ENCODE measurements at places on chromosomes 4 and X. TPM values are rescaled to one million over a fixed set of nuclear protein-coding genes. Genes with fewer than 3 reads are reported as not detected.

GRCh38 chrX:24862343-24862742 is 153.4 kb downstream of the ARX start:
- DNase-seq: peak; percentile 25

- no peak for DNase-seq
Observed at GRCh38 chr4:152946446-152946845, 10.3 kb downstream of the FHDC1 start.

DNA sequence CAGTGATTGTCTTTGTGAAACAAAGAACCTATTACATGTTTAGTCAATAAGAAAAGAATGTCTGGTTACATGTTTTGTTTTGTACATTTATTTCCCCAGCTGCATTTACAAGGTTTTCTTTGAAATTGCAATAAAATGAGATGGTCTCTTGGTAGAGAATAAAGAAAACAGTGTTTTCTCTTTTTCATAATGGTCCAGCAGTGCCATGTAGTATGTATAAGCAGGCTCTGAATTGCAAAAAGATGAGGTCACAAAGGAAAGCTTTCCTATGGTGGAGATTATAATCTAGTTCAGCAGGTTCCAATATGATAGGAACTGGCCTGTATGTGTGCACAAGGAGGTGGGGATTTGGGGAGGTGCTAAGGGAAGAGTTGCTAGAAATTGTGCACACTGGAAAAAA is 1417.3 kb downstream of the STIM2 start:
- no peak for DNase-seq

ARAP2 gene
- 0.11 TPM for polyA plus RNA-seq

DNA sequence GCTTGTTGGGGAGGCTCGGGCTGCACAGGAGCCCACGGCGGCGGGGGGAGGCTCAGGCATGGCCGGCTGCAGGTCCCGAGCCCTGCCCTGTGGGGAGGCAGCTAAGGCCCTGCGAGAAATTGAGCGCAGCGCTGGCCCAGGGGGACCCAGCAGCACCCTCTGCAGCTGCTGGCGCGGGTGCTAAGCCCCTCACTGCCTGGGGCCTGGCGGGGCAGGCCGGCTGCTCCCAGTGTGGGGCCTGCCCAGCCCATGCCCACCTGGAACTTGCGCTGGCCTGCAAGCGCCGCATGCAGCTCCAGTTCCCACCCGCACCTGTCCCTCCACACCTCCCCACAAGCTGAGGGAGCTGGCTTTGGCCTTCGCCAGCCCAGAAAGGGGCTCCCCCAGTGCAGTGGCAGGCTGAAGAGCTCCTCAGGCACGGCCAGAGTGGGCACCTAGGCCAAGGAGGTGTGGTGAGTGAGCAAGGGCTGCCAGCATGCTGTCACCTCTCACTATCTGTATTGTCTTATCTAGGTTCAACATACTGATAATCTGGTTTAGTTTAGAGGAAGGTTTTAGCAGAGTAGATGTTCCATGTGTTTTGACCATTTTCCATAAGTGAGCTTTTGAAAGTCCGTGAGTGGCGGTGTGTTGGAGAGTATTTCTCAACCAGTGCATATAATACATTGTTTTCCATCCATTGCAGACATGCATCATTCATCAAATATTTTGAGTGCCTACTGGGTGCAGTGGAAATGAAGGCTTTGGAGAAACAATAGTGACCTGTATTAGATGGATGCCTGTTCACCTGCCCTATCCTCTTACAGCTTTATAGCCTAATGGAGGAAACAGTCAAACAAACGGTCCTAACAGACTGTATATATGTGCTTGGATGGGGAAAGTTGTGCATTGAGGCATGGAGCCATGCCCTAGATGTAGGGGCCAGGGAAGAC is 13.1 kb downstream of the PI4K2B start:
- no peak for DNase-seq

DNA sequence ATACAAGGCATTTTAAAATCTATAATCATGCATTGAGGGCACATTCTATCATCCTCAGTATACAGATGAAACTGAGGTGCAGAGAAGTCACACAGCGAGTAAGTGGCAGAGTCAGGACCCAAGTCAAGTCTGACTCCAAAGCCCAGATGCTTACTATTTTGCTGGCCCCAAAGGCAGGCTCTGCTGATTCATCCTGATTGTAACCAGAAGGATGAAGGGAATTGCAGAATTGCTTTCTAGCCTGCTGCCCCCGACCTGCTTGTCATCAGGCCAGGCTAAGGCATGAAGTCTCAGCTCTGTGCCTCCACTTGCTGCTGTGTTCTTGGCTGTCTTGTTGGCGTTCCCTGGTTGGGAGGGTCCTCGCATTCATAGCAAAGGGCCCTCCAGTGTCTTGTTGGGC is 62.7 kb downstream of the SLC9A6 start:
- DNase-seq: peak; percentile 45

FABP2 gene
- polyA plus RNA-seq: not detected

- DNase-seq: no peak
Observed at GRCh38 chrX:42695800-42696358, 82.1 kb downstream of the PPP1R2C start.

GRCh38 chr4:158649111-158649680 is 22.5 kb downstream of the C4orf46 start:
- DNase-seq: no peak

DNA sequence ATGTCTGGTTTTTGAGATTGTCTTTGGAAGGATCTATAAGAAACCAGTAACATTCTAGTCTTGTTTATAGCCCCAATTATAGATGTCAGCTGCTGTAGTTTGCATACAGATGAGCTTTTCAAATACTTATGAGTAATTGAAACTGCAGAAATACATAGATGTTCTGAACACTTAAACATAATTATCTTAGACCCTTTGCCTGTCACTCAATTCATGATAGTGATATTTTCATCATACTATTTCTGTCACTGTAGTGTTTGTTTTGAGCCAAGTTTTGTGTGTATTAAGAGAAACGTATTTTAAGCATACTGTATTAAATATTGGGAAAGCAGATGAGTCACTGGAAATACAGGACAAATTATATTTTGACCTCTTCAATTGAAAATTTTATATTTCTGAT is 69.8 kb upstream of the SMARCA5 start:
- no peak for DNase-seq

DNA sequence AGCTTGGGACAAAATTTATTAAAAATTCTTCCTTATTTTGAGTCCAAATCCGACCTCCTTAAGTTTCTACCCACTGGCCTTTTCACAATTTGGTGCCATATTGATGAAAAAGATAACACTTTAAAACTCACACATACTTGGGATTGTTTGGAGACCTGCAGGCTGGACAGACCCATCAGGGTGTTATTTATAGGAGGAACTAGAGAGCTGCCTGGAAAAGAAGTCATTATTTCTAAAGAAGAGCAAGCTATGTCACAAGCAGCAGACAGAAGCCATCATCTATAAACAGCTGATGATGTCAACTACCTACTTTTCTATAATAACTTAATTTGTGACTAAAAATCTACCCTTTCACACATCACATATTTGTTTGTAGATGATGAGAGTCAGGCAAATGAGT is 56.2 kb downstream of the COX18 start:
- no peak for DNase-seq

GRCh38 chrX:71917621-71918343 is 7.1 kb downstream of the NHSL2 start:
- no peak for DNase-seq

- DNase-seq: peak; percentile 3
Observed at GRCh38 chr4:152255437-152255836, 280.5 kb downstream of the FBXW7 start.

- no peak for DNase-seq
Observed at GRCh38 chr4:29052266-29052665, 1667.9 kb upstream of the PCDH7 start.

SPANXA2 gene
- not detected for polyA plus RNA-seq

- no peak for DNase-seq
Observed at GRCh38 chr4:15235135-15235534, 192.7 kb upstream of the C1QTNF7 start.

RHOH gene
- polyA plus RNA-seq: not detected

RRH gene
- polyA plus RNA-seq: 0.08 TPM

HMX1 gene
- not detected for polyA plus RNA-seq

GRCh38 chrX:15751155-15751819 is 13.2 kb downstream of the CA5B start:
- peak; percentile 54 for DNase-seq

IL1RAPL2 gene
- 0.22 TPM for polyA plus RNA-seq

MAGEE2 gene
- not detected for polyA plus RNA-seq

CNGA1 gene
- polyA plus RNA-seq: not detected

- peak; percentile 18 for DNase-seq
Observed at GRCh38 chrX:3461397-3462165, 115.1 kb upstream of the MXRA5 start.

DNA sequence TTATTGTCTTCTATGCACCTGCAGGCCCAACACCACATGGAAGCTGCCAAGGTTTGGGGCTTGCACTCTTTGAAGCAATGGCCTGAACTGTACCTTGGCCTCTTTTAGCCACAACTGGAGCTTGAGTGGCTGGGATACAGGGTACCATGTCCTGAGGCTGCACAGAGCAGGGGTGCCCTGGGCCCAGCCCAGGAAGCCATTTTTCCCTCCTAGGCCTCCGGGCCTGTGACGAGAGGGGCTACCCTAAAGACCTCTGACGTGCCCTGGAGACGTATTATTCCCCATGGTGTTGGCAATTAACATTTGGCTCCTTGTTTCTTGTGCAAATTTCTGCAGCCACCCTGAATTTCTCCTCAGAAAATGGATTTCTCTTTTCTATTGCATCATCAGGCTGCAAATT is 519.9 kb upstream of the MAGEB18 start:
- DNase-seq: no peak

GRCh38 chrX:136542281-136542680 is 10.3 kb downstream of the VGLL1 start:
- DNase-seq: no peak

DNA sequence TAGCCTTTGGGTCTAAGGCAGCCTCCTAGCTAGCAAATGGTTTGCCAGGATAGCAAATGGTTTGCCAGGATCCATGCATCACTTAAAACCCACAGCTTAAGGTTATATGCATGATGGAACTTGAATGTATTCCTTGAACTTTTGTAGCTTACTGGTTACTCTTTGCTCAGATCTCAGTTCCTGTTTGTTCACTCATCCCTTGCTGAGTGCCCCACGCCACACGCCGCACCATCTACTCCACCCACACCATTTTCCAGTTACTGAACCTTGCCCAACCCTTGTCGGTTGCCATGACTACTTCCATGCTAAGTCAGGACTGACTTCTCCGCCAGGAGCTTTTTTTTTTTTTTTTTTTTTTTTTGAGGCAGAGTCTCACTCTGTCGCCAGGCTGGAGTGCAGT is 29.5 kb upstream of the XIAP start:
- peak; percentile 83 for DNase-seq

MAGED1 gene
- polyA plus RNA-seq: 334 TPM

- no peak for DNase-seq
Observed at GRCh38 chr4:158006990-158007389, 165.8 kb downstream of the GASK1B start.

DNA sequence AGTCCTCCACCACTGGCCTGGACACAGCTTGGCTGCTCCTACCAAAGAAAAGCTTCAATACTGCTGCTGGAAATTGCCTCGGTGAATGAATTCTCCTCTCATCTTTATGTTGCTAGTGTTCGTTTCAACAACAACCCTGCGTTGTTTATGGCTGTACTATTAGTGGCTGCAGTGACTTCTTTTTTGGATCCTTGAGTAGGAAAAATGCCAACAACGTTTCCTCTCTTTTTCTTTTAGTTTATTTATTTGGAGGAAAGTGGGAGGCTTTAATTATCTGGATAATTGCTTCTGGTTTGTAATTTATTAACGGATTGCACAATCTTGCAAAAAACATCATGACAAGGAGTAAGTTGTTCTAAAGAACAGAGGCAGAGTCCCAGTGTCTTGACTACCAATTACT is 464.1 kb upstream of the TRAM1L1 start:
- no peak for DNase-seq

GAGE2A gene
- not detected for polyA plus RNA-seq

GRCh38 chrX:39757971-39758370 is 339.8 kb downstream of the BCOR start:
- no peak for DNase-seq

TEX13C gene
- not detected for polyA plus RNA-seq

CORIN gene
- 22.2 TPM for polyA plus RNA-seq

TET2 gene
- 6.9 TPM for polyA plus RNA-seq

- DNase-seq: peak; percentile 22
Observed at GRCh38 chr4:74793757-74794381, 454 bp downstream of the BTC start.

DNA sequence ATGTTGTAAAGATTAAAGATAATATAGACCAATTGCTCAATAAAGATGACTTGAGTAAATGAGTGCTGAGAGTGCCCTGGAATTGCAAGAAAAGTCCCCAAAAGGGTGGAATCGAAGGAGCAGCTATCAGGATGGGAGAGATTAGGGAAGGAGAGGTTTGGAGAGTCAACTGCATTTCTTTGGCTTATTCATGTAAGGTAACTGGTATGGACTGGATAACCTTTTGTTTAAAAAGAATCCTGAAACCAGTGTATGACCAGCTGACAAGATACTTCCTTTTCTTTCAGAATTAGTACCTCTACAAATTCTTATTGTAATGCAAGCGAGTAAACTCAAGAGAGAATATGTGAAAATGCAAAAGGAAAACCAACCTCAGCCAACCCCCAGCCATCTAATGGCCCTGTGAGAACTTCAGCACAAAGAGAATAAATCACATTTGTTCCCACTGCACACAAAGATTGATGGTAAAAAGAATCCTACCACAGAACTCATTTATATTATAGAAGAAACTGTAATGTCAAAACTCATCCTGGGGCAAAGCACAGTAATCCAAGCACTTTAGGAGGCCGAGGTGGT is 24.5 kb upstream of the SPP1 start:
- DNase-seq: no peak

DNA sequence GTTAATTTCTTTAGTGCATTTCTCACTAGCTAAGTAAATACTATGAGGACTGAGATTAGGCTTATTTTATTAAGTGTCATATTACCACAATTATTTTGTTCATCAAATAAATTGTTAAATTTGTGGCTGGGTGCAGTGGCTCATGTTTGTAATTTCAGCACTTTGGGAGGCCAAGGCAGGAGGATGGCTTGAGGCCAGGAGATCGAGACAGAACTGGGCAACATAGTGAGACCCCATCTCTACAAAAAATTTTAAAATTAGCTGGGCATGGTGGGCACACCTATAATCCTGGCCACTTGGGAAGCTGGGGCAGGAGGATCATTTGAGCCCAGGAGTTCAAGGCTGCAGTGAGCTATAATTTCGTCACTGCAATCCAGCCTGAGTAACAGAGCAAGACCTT is 6.8 kb downstream of the SEC24D start:
- no peak for DNase-seq

Data from fibroblast of lung (primary cell).